ENCODE measurements at places on chromosomes 2 and 18.

DNA sequence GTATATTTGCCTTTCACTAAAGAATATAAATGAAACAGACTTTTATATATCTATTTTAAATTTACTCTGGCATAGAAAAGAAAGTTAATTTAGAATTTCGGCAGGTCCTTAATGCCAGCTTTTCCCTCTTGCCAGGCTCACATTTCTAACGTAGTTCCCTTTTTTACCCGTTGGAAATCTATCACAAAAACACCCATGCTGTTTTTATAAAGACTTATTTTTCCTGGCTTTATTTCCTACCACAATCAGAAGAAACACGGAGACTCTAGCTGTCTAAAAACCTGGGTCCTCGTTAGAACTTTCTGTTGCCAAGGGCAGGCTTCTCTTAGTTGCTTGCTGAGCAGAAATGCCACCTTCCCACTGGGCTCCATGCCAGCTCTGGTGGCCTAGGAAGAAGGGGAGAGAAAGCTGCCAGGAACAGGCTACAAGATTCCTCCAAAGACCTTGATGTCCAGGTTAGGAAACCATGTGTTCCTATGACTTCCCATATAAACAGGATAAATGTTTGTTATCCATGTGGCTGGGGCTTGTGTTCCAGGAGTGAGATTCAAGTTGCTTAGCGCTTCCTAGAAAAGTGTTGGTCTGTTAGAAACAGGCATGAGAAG lies 17.8 kb upstream of the TMEM18 start:
- DNase-seq, result no peak

GRCh38 chr18:55248495-55248894 lies 289.2 kb upstream of the CCDC68 start:
- no peak for DNase-seq

- DNase-seq, result no peak
Measured at GRCh38 chr2:50766058-50766457, 265.9 kb downstream of the NRXN1 start.

DNA sequence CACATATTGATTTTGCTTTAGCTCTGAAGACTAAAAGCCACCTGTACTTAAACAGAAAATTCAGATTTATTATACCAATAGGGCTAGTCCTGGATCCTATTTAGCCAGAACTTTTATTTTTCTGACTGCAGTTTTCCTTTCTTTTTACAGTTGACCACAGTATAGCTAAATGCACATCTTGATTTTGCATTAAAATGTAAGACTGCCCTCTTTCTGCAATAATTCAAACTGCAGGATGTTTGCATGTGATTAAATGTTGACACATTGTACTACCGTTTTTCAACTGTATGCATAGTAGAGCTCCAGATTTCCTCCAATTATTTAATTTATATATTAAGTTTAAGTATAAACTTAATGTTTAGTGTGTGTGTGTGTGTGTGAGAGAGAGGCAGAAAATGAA lies 1262.9 kb downstream of the SUCLG1 start:
- DNase-seq, result no peak

DNA sequence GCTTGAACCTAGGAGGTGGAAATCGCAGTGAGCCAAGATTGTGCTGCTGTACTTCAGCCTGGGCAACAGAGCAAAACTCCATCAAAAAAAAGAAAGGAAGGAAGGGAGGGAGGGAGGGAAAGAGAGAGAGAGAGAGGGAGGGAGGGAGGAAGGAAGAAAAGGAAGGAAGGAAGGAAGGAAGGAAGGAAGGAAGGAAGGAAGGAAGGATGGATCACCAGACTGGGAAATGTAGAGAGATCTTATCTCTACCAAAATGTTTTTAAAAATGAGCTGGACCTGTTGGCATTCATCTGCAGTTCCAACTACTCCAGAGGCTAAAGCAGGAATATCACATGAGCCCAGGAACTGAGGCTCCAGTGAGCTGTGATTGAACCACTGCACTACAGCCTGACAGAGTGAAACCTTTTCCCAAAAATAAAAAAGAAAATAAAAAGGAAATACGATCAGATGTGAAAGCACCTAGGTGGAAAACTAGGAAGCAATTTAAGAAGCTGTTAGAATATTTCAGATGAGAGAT lies 239.4 kb downstream of the CDH7 start:
- no peak for DNase-seq

GRCh38 chr2:64212801-64213321 lies 68.6 kb upstream of the PELI1 start:
- DNase-seq, result no peak

GRCh38 chr18:55310044-55310676 lies 277.8 kb downstream of the TCF4 start:
- no peak for DNase-seq

DNA sequence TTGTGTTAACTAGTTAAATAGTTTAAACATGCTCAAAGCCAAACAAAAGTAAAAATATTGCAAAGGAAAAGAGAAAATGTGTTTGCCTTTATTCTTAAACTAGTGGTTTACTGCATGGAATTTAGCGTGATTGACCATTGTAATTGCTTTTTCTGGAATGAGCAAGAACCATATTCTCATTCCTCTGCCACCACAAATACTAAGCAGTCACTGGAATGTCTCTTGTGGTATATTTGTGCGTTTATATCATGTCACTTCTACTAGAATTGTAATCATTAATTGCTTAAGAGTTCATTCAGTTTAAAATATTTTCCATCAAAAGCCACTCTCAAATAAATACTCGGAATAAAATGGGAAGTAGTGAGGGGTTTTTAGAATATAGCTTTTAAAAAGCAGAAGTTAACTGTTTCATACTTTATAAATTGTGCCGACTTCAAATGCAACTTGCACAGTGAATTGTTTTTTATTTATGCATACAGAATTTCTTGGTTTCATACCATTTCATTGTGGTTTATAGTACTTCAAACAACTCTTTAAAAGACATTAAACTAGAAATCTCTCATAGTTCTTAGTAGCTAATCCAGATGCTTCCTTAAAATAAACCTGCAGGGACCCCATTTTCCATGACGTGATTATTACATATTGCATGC lies 288.1 kb downstream of the EPHA4 start:
- DNase-seq, result no peak

- DNase-seq, result peak; percentile 51
Measured at GRCh38 chr2:20661421-20662307, 5.3 kb upstream of the GDF7 start.

GRCh38 chr18:22974001-22974400 lies 40.9 kb downstream of the RBBP8 start:
- no peak for DNase-seq

GRCh38 chr2:85737961-85738360 lies 15.8 kb upstream of the ATOH8 start:
- no peak for DNase-seq

- no peak for DNase-seq
Measured at GRCh38 chr2:70745276-70745825, 22.6 kb downstream of the ADD2 start.

DNA sequence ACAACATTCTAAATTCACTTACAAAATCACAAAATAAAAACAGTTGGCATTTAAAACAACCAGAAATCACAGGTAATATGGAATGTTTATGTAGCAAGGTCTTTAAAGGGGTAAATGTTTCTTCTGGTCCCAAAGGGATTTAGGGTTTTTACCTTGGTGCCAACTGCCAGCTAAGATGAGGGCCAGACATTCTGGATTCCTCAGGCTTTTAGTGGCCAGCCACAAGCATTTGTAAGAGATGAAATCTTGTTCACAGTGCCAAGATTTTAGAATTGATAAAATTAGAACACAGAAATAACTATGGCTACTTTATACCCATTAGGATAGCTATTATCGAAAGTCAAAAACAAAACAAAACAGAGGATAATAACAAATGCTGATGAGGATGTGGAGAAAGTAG lies 60.4 kb upstream of the CDKL4 start:
- DNase-seq, result no peak

DNA sequence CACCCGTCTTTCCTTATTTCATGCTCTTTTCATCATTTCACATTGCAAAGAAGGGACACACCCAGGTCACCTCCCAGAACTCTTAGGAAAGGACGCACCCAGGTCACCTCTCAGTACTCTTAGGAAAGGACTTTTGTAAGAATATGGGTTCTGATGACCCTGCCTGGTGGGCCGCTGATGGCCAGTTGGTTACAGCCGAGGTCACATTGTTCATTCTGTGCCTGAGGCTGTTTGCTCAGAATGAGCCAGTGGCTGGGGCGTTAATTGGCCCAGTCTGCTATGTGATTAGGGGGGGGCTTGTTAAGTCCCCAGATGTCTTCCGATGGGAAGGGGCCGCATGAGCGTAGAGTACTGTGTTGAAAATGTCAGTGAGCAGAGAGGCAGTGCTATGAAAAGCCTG lies 9.4 kb downstream of the MLPH start:
- no peak for DNase-seq

GRCh38 chr2:217943446-217944321 lies 59.1 kb downstream of the TNS1 start:
- no peak for DNase-seq

GRCh38 chr18:23884681-23885375 lies 129.7 kb upstream of the TTC39C start:
- DNase-seq, result no peak

- no peak for DNase-seq
Measured at GRCh38 chr18:45834306-45834705, 8.8 kb downstream of the SIGLEC15 start.

- no peak for DNase-seq
Measured at GRCh38 chr2:26986576-26986975, 16.1 kb downstream of the MAPRE3 start.

DNA sequence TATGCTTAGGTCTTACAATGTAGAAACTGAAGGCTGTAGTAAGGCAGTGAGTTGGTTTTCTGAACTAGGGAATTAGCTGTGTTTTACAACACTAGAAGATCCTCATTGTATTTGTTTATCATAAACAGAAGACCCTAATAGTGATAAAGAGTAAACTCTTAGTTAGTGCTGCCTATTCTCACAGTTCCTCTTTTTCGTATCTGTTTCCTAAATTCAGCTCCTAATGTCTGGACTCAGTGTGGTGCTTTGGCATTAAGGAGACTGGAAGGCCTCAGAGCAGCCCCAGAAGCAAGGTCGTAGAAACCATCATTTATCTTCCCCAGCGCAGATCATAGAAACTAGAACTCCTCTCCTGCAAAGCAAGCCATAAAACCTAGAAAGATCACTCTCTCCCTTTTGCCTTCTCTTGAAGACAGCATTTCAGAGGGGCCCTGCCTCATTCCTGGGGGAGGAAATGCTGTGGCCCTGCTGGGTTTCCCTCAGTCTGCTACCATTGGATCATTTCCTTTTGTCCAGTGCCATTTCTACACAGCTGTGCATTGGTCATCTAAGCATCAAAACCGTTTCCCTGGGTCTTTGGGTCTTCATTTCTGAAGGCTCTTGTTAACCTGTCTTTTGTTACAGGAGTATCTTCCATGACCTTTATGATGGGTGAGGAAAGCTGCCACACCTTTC lies 4.7 kb downstream of the ACP1 start:
- DNase-seq, result no peak

DNA sequence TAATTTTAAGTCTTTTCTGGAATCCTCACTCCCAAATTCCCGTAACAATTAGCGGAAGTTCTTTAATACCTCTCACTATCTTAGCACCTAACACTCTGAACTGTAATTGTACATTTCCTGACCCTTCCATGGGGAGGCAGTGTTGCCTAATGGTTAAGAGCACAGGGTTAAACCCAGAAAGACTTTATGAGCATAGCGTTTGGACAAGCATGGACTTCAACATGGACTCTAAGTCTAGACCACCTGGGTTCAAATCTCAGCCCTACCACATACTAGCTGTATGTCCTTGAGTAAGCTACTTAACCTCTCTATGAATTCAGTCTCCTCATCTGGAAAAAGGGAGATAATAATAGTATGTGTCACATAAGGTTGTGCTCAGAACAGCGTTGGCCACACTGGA lies 13.0 kb downstream of the ANTXR1 start:
- no peak for DNase-seq

DNA sequence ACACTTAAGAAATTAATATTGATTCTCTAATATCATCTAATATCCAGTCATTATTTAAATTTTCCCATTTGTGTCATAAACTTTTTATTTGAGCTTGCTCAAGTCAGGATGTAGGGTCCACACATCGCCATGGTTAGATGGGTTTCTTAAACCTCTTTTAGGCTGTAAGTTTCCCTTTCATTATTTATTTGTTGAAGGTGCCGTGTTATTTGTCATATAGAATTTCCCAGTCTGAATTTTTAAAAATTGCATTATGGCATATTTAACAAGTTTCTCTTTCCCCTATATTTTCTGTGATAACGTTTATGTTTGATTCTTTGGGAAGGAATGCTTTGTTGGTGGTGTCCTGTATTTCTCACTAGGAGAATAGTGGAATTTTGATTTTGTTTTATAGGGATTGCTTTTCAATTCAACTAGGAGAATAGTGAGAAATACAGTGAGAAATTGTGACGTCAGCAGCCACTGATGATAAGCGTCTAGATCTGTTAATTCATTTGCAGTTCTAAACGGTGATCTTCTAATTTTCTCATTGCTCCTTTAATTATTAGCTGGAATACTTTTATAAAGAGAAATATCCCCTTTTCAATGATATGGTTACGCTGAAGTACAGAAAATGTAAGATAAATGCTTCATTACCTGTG lies 44.6 kb upstream of the AAK1 start:
- no peak for DNase-seq

GRCh38 chr2:143759455-143759854 lies 630.2 kb downstream of the ARHGAP15 start:
- no peak for DNase-seq

DNA sequence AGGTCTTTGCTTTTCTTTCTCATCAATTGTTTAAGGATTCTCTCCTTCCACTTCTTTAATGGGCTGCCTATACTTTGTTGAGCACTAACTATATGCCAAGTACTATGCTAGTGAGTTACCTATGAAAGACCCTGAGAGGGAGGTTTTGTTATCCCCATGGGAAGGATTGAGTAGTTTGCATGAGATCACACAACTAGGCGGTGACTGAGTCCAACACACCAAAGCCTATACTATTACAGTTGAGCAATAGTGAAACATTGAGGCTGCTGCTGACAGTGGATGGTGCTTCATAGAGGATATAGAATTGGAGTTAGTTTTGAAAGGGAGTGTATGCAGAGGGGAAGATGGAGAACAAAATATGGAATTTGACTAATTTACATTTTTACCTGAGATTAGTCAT lies 15.8 kb downstream of the NABP1 start:
- DNase-seq, result no peak

GRCh38 chr2:71513721-71514120 lies 60.4 kb downstream of the DYSF start:
- no peak for DNase-seq

- DNase-seq, result no peak
Measured at GRCh38 chr2:229342376-229342775, 71.3 kb upstream of the PID1 start.
